Activated T-cell treated with anti-CD3 and anti-CD28 coated beads for 24 hours (primary cell): ENCODE measurements at places on chromosomes 16 and 17.

DNA sequence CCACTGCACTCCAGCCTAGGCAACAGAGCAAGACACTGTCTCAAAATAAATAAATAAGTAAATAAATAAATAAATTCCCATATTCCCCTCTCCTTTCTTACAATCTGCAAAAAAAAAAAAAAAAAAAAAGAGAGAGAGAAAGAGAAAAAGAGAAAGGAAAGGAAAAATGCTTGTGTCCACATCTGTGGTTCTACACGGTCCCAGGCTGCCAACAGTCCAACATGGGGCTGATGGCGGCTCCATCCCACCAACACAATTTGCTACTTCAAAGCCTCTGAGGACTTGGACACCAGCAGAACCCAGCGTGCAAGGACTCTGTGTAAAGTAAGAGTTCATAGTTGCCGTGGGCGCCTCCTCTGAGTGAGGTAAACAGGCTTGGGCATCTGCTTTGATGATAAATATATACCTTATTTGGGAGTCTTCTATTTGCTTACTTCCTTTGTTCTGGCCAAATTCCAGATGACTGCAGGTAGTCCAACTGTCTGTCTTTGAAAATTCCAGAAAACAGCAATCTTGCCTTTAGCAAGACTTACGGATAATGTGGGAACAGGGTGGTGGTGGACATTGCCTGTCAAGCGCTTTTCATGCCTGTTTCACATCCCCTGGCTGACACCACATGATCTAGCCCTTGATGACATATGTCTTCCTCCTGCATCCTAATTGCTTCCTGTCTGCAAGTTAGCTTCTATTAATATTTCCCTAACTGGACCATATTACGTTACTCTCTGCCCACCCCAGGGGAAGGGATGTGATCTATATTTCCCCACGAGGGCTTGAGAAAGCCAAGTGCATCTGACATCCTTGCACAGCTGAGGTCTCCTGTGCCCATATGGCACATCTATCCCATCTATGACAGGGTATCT, 10.1 kb downstream of the LITAF start:
- no peak for DNase-seq

DNA sequence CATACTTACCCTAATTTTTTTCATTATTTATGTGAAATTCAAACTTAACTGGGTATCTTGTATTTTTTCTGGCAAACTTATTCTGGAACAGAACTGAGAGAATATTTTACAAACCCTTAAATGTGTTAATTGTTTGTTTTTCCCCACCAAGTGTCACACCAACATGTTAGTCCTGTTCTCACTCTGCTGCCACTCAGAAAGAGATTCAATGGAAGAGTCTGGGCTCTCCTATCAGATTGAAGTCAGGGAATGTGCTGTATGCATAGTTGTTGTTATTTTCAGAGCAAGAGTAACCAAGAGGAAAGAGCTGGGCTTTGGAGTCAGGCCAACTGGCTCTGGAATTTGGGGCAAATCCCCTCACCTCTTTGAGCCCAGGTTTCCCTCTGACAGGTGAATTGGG, 43.2 kb downstream of the SLC6A2 start:
- DNase-seq: no peak

DNA sequence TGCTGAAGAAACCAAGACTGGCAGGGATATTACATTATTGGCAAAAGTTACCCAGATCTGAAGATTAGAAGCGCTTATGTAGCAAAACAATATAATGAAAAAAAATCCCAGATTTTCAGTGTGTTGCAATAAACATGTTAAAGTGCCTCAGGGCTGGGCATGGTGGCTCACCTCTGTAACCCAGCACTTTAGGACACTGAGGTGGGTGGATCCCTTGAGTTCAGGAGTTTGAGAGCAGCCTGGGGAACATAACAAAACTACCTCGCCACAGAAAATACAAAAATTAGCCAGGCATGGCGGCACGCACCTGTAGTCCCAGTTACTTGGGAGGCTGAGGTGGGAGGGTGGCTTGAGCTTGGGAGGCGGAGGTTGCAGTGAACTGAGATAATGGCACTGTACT, 6.8 kb downstream of the ZNF207 start:
- DNase-seq: no peak

- no peak for DNase-seq
Observed at GRCh38 chr17:76569607-76570279, 15.9 kb downstream of the ST6GALNAC2 start.

DNA sequence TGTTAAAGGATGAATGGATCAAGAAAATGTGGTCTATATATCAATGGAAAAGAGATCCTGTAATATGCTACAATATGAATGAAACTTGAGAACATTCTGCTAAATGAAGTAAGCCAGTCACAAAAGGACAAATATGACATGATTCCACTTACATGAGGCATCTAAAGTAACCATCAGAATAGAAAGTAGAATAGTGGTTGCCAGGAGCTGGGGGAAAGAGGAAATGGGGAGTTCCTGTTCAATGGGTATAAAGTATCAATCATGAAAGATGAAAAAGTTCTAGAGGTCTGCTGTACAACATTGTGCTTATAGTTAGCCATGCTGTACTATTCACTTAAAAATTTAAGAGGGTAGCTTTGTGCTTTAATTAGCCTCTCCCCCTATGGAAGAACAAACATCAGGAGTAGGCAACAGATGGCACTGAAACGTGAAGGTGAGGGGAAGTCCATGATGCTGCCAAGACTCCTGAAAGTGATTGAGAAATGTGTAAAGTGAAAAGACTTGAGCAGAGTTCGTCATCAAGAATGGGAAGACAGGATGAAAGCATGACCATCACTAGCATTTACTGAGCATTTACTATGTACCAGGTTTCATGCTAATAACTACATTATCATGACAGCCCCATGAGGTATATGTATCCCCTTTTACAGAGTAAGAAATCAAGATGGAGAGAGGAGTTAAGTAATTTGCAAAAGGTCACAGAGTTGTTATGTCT, 167.2 kb downstream of the CYB561 start:
- no peak for DNase-seq

DNA sequence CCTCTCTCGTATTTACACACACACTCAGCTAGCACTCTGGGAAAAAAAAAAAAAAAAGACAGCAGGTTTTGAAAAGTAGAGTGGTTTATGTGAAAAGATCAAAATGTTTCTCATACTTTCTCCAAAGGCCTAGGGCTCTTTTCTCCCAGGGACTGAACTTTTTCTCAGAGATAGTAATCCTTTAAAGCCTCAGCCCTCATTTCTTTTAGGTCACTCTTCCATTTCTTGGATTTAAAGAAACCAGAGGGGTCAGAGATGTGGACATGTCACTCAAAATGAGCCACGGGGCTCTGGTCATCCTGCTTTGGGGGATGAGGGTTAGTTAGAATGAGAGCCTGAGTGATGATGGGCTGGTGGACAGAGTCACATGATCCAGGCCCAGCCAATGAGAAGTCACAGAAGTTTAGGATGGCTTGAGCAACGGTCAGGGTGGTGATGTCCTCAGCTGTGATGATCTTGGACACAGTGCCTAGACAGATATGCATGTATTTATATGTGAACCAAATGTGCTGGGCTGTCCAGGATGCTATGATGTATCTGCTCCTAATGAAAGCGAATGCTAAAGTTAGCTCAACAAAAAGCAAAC, 33.7 kb upstream of the AXIN2 start:
- no peak for DNase-seq

DNA sequence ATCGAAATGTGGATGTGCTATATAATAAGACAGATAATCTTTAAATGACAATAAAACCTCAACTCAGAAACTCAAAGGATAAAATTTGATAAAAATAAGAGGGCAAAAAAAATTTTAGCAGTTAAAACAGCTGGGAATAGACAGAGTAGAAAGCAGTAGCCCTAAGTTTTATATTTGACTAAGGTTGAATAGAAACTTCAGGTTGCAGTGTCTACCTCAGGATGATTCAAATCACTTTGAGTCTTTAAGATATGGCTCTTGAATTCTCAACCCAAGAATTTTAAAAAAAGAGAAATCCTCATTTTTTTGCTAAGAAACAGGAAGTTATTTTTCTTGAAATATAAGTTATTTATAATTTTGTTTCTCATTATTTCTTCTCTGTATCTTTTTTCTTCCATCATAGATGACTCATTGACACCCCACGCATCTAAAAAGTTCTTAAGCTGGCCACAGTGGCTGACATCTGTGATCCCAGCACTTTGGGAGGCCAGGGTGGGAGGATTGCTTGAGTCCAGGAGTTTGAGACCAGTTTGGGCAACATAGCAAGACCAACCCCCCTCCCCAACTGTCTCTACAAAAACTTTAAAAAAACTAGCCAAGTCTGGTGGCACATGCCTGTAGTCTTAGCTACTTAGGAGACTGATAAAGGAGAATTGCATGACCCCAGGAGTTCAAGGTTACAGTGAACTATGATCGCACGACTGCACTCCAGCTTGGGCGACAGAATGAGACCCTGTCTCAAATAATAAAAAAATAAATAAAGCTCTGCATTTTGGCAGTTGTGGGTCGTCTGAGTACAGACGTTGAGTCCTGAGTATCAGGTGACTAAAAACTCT, 23.9 kb downstream of the NFAT5 start:
- no peak for DNase-seq

DNA sequence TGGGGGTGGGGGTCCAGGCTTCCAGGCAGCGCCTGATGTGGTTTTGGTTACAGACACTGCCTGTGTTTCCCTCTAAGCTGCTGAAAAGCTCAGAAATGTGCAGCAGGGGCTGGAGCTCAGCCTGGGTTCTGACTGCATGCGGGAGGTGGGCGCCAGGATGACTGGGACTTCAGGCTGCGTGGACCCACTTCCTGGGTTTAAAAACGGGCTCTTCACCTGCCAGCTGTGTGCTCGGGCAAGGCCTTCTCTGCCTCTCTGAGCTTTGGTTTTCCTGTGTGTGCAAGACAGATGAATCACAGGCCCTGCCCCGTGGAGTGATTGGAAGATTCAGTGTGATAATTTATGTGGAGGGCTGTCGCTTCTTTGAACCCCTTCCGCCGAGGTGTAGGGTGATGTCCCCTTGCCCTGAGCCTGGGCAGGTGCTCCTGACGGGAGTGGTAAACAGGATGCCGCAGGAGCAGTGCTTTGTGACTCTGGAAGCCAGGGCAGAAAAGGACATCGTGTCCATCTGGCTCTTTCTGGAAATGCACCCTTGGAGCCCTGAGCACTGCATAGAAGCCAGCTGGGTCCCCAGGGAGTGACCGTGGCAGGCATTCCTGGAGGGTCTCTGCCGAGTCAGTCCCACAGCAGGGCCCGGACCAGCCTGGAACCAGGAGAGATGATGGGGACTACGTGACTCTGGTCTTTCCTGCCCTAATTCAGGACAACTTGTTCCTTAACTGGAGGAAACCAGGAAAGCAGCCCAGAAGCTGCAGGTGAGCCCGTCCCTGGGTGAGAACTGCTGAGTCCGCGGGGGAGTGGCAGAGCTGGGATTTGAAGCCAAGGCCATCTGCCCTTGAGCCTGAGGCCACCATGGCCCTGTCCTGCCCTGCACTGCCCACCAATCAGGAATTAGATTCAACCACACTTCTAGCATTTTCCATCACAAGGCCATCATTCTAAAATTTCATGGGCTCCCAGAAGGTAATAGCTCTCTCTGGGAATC, 28.5 kb upstream of the SLC7A5 start:
- DNase-seq: peak; percentile 57

DNA sequence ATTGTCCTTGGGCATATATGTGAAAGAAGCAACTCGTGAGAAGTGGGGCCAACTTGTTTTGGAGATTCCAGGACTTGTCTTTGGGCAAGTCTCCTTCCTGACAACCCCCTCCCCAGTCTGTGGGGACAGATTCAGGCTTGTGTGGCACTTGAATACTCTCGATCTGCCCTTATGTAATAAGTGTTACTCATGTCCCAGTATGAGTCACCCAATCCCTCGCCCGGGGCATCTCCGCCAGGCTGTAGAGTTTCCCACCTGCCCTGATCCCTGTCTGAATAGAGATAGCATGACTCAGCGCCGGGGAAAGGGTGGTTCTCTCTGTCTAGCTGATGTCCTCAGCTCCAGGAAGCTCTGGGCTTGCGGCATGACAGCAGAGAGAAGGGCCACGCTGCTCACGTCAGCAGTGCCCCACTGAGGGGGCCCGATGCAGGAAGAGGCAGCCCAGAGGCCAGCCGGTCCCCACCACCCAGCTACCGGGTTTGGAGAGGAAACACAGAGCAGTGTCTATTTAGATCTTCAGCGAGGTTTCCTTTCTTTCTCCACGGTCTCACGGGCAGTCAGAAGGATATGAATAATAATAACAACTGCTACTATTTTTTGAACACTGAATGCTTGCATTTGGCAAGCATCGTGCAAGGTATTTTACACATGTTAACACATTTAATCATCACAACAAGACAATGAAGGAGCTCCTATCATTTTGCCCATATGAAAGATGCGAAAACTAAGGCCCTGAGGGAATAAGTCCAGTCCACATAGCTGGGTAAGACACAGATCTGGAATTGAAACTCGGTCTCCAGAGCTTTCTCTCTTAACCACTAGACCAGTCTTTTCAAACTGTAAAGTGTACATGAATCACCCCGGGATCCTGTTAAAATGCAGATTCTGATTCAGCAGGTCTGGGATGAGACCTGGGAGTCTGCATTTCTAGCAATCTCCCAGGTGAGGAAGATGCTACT, 426.7 kb upstream of the MAF start:
- peak; percentile 31 for DNase-seq

DNA sequence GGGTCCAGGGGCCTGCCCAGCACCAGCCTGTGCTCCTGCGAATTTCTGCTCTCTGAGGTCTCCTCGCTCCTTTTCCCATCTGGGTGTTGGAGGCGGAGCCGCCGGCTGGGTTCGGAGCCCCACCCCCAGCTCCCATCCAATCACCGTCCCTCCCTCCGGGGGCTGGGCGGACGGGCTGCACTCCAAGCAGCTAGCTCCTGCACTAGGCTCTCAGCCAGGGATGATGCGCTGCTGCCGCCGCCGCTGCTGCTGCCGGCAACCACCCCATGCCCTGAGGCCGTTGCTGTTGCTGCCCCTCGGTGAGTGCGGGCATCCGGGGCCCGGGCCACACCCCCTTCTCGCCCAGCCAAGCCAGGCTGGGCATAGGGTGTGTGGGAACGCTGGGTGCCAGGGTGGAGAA, at the start of gene NRN1L:
Gene NRN1L, plus strand, starts transcription at position 202 of the 400 bp plus-strand sequence. Its CDS starts 19 bp downstream, at position 221.
- no peak for DNase-seq

DNA sequence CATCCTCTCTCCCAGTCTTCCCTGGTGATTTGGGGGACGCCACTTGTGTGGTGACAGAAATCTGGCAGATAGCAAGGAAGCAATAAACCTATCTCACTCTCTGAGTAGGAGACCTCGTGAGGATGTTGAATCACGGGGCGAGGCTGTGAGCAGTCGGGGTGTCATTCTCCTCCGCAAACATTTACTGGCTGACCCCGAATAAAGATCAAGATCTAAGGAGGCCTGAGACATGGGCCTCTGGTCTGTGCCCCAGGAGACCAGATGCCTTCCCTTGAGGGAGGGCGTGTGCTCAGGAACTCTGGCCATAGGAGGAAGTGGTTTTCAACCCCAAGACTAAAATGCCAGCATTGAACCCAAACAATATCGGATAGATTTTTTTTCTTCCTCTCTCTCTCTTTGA, 53.1 kb downstream of the FOXL1 start:
- no peak for DNase-seq

GRCh38 chr17:47287068-47287467, 33.4 kb downstream of the ITGB3 start:
- no peak for DNase-seq

DNA sequence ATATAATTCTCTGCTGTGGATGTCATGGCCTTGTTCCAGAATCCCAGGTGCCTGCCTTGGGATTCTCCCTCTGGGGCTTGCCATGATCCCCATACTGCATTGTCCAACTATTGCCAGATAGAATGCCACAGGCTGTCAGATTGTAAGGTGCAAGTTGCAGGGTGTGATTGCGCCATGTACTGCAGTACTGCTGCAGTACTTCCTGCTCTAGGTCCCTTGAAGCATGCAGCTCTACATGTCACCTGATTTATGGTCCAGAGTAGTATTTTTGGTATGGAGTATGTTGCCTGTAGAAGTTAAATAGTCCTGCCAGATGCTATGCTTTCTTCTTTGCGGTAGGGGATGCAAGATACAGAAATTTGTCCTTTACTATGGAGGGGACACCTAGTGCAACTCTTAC, 7.0 kb upstream of the SLFN5 start:
- DNase-seq: no peak
